Fibroblast of the aortic adventitia (primary cell): ENCODE measurements at places on chromosomes 1 and 21.

DNA sequence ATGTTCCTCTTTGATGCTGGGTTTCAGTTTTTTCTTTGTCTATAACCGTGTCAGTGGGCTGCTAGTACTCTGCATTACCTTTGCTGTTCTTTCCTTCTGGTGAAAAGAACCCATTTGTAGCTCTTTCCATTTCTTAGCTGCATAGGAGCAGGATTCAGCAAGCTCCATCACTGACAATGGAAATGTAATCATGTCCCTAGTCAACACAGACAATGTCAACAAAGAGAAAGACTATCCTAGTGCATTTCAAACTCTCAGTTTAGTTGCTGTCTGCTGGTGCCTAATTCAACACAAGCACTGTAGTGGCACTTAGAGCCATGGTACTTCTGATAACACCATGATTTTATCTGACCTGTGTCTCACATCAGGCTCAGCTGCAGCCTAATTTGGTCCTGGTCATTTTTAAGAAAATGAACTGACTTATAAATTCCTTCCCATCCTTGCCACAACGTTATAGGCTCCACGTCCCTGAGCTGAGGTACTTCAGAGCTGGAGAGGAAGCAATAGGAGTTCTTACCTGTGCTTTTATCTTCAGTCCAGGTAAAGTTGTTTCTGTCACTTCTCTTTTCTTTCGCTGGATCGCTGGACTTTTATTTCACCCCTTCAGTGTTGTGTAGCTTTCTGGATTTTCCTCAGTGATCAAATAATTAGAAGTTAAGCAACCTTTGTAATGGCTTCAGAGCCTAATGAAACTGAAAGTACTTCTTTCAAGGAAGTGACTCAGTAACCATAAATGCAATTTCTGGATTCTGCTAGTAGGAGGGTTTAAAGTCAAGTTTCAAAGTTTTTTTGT, at the start of gene GBP3:
TSS of gene GBP3 (minus strand) at position 700 of the 793 bp plus-strand sequence. CDS start 2,145 bp downstream, outside the sequence.
- DNase-seq, result peak; percentile 79

- DNase-seq, result no peak
These were observed 143.9 kb downstream of the HS2ST1 start for GRCh38 chr1:87058343-87058649.

- no peak for DNase-seq
These were observed 55.7 kb downstream of the LRRC8C start for GRCh38 chr1:89688607-89689006.

- DNase-seq, result no peak
These were observed 800 bp upstream of the DNMT3L start for GRCh38 chr21:44262338-44263056.

DNA sequence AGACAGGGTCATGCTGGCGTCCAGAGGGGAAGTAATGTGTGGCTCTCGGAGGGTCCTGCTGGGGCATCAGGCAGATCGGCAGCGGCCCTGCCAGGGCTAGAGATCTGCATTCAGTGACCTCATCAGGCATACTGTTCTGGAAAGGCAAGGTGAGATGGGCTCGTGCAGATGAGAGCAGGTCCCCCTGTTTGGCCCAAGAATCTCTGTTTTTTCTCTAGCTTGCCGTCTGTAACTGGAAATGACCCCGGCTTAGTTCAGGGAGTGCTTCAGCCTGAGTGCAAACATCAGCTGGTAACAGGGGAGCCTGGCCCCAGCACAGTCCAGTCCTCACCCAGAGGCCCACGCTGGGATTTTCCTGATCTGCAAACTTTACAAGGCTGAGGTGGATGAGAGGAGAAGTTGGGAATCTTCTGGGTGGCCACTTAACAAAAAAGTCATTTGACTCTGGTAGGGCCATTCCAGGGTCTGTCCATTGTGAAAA, 2.1 kb downstream of the FAM163A start:
- no peak for DNase-seq

DNA sequence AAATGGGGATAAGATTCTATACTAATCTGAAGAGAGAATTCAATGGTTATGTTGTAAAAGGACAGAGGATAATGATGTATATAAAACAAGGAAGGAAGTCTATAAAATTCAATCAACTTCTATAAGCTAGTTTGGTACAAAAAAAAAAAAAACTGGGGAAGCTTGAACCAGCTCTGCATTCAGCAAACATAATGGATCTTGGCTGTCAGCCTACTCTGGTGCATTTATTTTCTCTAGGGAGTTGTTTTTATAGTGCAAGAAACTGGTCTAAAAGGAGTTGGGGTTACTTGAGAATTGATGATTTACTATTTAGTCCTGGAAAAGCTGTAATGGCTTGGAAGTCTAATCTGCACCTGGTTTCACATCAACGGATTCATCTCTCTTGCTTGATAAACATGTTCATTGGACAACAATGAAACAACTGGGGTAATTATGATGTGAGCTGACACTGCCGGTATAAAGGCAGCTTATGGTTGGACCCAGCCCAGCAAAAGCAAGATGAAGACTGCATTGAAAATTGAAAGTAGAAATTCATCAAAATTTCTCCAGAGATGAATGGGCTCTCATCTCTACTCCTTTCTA, 199.4 kb upstream of the NRIP1 start:
- no peak for DNase-seq

DNA sequence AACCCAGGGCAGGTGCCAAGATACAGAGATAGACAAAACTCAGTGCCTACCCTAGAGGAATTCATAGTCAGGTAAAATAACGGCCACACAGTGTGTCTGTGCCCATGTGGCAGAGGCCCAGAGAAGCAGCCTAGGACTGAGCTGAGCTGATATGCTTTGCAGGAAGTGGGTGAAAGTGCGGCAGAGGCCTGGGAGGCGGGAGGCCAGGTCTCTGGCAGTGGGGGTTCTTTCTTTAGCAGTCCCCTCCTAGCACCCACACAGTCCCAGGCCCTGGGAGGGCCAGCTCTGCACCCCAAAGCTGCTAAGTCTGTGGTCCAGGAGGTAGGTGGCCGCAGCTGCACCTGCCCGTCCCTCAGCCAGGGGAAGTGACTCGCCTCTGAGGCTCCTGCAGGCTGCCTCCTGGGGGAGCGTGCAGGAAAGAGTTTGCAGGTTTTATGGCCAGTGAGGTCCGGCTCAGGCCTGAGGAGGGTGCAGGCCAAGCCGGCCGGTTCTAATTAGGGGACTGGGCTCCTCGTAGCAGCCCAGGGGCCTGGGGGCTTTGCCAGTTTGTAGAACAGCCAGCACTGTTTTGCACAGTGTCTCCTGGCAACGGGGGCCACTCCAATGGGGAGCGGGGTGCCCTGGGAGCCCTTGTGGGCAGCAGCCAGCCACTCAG, 107.9 kb downstream of the SPSB1 start:
- no peak for DNase-seq

GRCh38 chr1:21058035-21058793, 118.5 kb downstream of the EIF4G3 start:
- no peak for DNase-seq

DNA sequence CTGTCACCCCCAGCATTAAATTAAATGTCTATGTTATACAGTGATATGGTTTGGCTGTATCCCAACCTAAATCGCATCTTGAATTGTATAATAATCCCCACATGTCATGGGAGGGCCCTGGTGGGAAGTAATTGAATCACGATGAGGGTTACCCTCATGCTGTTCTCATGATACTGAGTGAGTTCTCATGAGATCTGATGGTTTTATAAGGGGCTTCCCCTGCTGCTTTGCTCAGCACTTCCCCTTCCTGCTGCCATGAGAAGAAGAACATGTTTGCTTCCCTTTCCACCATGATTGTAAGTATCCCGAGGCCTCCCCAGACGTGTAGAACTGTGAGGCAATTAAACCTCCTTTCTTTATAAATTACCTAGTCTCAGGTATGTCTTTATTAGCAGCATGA, 445.7 kb downstream of the MRPL39 start:
- DNase-seq, result no peak

DNA sequence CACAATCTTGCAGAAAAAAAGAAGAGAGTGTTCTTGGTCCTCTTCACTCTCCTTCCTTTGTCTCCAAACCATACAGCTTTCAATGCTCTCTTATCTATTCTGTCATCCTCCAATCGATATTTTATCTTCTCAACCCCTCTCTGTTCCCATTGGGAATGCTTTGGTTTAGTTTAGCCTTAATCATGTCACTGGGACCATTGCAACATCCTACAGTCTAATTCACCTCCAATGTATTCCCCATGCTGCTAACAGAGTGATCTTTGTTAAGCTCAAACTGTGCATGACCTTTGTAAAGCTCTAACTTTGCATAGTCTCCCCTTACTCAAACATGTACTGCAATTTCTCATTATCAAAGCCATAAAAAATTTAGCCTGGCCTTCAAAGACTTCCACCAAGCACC, 2.9 kb downstream of the MPL start:
- no peak for DNase-seq

- DNase-seq, result no peak
These were observed 5.1 kb downstream of the KRTAP22-1 start for GRCh38 chr21:30605968-30606367.

DNA sequence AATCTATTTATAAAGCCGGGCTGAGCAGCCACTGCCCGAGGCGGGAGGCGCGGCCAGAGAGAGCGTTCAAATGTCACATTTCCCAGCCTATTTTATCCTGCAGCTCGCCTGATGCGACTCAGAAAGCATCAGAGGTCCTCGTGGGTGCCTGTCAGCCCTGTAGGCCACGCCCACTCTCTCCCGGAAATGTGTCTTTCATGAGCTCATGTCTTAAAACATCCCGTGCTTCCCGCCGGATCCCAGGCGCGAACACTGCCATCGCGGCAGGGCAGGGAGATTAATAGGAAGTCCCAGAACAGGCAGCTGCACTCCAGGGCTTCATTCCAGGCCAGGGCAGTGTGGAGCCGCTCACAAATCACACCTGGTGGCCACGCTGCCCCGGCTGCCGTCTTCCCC, 117.5 kb downstream of the PRDM16 start:
- peak; percentile 40 for DNase-seq

DNA sequence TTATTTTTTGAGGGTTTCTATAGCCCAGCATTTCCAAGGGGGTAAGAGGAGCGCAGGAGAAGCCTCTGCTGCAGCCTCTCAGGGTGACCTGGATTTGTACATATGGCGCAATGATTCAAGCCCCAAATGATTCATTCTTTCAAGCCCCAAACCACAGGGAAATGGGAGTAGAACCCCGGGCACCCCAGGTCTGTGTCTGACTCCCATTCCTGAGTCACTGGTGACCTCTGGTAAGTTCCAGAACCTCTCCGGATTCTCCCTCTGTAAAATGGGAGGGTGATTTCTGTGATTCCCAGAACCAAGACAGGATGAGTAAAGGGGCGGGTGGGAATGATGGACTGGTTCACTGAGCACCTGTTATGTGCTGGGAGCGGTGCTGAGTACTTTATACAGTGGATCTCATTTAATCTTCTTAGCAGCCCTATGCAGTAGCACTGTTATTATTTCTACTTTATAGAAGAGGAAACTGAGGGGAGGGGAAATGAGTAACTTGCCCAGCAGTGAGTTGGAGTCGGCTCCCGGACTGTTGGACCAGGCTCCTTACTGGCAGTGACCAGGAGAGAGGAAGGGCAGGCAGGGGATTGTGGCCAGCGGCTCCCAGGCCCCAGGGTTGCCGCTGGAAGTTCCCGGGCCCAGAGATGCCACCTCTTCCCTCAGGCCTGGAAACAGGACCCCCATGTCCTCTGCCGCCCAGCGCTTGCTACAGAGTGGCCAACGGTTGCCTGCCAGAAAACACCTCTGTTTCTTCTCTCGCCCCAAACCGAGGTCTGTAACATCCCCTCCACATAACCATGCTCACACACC, 20.3 kb upstream of the SLC26A9 start:
- DNase-seq, result peak; percentile 55

GRCh38 chr1:44289530-44289929, 65.5 kb downstream of the ERI3 start:
- no peak for DNase-seq

DNA sequence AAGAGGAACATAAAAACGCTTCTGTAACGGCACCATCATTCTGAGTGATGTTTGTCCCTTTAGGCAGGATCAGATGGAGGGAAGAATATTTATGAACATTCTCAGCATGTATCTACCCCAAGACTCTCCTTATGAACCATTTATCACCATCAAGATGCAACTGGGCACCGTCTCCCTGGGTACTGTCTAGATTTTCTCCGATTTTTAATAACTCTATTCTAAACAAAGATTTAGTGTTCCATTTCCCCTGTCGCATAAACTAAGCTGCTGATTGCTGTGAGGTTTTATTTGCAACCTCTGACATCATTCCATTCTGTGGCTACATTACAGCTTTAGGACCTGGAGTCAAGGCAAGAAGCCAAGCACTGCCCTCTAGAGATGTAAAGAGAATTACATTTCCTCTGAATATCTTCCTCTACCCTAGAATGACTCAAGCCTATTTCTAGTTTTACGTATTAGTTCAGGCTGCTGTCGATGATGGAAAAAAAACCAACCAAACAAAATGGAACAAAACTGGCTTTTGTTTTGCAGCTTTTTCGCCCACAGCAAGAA, 130.1 kb upstream of the MAP1LC3C start:
- DNase-seq, result no peak

GRCh38 chr1:164320790-164321731, 237.9 kb upstream of the PBX1 start:
- DNase-seq, result peak; percentile 4

DNA sequence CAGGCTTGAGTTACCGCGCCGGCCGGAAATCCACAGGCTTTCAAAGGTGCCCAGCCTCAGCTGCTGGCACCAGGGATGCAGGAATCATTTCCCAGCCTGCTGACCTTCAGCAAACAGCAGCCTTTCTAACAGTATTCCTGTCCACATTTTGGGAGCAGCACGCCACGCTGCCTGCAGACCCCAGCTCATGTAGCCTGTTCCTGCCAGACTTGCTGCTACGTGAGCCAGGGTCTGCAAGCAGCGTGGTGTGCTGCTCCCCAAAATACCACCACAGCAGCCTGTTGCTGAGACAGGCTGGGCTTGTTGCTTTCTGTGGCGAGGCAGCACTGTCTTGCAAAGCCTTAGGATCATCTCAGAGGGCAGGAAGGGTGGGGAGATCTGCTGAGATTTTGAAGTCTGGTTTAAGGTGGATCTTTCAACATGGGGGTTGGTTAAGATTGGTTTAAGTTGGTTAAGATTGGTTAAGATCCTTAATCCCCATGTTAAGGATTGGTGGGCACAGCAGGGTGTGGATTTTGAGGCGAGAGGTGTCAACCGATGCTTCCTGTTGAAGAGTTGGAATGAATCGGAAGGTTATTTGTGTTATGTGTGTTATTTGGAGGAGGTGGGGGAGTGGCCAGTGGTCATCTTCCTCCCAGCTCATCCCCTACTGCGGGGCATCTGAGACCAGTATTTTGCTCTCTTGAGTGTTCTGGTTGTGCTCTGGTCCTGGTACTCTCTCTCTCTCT, 12.9 kb downstream of the FAAH start:
- DNase-seq, result no peak

DNA sequence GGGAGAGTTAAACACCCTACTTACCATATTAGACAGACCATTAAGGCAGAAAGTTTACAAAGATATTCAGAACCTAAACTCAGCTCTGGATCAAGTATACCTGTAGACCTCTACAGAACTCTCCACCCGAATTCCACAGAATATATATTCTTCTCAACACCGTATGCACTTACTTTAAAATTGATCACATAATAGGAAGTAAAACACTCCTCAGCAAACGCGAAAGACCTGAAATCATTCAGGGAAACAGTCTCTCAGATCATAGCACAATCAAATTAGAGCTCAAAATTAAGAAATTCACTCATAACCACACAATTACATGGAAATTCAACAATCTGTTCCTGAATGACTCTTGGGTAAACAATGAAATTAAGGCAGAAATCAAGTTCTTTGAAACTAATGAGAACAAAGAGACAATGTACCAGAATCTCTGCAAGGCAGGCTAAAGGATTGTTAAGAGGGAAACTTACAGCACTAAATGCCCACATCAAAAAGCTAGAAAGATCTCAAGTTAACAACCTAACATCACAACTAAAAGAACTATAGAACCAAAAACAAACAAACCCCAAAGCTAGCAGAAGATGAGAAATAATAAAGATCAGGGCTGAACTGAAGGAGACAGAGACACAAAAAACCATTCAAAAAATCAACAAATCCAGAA, 19.1 kb downstream of the CD84 start:
- DNase-seq, result no peak
